ENCODE measurements at places on chromosomes 1 and 21.

- no peak for DNase-seq
Observed at GRCh38 chr1:104991702-104992101, 1242.0 kb downstream of the AMY1C start.

GRCh38 chr1:234726359-234726943 is 116.5 kb upstream of the IRF2BP2 start:
- no peak for DNase-seq

DNA sequence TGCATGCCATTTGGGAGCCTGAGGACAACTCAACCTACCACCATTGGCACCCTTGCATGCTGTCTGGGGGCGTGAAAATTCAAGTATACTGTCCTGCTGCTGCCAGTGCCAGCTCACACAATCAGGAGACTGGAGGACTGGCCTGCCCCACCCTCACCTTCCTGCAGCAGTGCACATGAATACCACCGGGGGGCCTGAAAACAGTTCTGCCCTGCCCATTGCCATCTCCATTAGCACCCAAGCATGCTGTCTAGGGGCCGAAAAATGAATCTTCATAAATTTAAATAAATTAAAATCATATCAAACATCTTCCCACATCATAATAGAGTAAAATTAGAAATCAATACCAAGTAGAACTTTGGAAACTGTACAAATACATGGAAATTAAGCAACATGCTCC is 322.1 kb upstream of the TMPRSS15 start:
- DNase-seq, result no peak

DNA sequence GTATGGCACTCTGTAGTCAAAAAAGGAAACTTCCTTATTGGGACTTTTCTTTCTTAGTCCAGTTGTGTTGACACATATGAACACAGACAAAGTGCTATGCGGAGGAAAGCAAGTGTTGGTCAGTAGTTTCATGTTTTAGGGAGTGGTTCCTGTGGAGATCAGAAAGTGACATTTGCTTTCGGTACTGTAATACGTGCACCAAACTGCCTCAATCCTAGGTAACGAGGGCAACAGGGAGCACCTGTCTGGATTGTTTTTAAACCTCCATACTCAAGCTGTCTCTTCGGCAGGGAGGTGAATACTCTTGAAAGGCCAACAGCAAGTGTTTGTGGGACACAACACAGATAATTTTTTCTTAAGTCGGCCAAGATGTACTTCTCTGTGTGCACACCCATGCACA is 9.1 kb downstream of the RHOU start:
- no peak for DNase-seq

DNA sequence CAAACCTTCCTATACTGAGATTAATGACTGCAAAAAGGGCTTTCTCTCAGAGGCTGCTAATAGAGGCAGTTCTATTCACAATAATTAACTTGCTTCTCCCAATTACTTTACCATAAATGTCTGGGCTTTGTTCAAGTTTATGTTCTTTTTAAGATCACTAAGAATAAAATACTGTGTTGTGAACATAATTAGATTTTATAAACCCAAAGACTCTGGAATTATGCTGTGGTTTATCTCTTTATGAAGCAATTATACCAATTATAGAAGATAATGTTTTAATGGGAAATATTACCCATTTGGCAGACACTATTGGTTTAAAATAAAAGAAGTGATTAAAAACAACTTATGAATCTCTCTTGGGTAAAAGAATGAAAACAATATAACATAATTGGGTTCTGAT is 43.5 kb upstream of the IL12RB2 start:
- DNase-seq, result no peak
